ENCODE measurements at places on chromosomes 1 and 21. TPM values are rescaled to one million over a fixed set of nuclear protein-coding genes. Genes with fewer than 3 reads are reported as not detected.
A peak's percentile ranks its signal among the peaks of the same experiment; 100 is the strongest.

- no peak for DNase-seq
Measured at GRCh38 chr1:59549903-59550302, 253.0 kb downstream of the FGGY start.

- peak; percentile 36 for DNase-seq
Measured at GRCh38 chr1:40153073-40153770, 8.0 kb upstream of the RLF start.

DNA sequence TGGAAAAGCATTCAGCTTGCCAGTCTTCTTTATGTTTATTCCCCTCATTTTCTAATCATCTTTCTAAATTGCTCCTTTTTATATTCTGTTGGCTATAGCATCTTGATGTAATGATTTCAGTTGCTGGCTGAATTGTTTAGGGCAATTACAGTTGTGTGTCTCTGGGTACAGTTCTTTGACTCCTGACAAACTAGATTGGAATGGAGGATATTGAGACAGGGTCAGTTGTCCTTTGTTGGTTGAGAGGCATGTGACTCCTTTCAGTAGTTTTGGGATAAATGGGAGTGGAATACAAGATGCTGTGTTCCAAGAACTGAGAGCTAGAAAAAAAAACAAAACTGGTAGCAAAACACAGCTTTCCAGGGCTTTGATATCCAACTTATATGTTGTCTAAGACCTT is 1.5 kb downstream of the CENPF start:
- DNase-seq, result no peak

GRCh38 chr1:23403355-23403734 is 21.2 kb downstream of the TCEA3 start:
- no peak for DNase-seq

DNA sequence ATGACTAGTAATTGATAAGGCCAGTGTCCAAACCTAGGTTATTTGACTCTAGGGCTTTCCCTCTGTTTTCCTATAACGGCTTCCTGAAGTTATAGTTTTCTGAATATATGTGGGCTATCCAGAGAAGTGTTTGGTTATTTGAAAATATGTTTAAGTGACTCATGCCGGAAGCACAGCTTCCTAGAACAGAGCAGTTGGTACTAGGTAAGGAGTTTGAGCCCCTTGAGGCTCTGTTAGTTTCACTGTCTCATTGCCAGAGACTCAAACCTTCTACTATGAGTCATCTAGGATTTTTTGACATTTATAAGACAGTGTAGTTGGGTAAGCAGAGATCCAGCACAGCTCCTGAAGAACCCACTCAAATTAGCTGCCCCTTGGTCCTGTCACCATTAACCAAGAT is 27.1 kb upstream of the LEPR start:
- no peak for DNase-seq

C1orf174 gene
- 26.4 TPM for total RNA-seq

OTUD3 gene
- total RNA-seq, result 7.4 TPM

CNIH3 gene
- 1.5 TPM for total RNA-seq

GRCh38 chr1:204947338-204947737 is 76.7 kb downstream of the NFASC start:
- DNase-seq, result no peak

DNA sequence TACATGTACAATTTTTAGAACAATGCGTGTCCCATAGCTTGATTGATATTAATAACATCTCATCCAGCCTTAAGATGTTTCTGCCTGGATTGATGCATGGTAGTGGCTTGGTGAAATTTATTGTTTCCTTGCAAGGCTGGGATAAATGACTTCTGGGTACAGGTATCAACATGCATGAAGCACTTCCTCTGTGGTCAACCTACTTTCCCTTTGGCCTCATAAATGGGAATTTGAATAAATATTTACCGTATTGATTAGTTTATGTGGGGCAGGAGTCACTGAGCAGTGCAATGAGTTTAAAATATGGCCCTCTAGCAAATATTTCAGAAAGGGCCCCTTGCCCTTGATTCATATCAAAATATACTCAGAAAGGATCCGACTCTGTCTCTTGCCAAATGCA is 83.9 kb upstream of the KCNE2 start:
- no peak for DNase-seq

FGR gene
- 7.6 TPM for total RNA-seq

DNA sequence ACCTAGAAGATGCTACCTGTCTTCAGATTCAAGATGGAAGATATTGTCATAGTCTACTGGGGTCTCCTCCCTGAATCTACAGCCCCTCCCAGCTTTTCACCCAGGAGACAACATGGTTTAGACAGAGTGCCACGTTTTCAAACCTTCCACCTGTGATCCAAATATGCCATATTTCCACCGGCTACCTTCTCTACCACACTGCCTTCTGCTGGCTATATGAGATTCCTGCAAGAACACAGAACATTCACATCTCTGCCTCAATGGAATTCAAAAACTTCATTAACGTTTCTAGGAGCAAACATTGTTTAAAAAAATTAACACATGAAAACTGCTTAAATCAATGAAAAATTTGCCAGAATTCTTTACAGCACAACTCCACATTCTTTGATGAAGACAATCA is 12.9 kb upstream of the LELP1 start:
- no peak for DNase-seq

FBLIM1 gene
- total RNA-seq, result 534 TPM

ITGB3BP gene
- 27.3 TPM for total RNA-seq

DNA sequence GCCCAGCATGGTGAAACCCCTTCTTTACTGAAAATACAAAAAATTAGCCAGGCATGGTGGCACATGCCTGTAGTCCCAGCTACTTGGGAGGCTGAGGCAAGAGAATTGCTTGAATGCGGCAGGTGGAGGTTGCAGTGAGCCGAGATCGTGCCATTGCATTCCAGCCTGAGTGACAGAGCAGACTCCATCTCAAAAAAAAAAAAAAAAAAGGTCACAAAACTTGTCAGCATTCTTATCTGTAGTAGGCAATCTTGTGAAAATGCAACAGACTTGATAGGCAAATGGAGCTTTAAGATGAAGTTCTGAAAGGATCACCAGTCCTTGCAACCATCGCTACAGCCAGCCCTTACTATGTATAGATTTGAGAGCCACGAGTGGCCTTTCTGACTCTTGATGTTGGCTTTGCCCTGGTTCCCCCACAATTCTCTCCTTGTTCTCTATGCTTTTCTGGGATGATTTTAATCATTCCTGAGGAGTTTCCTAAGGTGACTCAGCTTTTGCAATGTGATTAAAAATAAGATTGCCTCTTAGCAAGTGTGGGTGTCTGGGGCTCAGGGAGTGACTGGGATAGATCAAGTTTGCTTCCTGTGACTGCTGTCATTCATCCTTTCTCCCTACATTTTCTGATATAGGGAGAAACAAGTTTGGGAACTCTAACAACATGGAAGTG is 7.1 kb upstream of the MAP1LC3C start:
- DNase-seq, result no peak

GRCh38 chr1:246860401-246860800 is 71.3 kb downstream of the AHCTF1 start:
- no peak for DNase-seq

GRCh38 chr1:67441183-67441582 is 11.0 kb upstream of the SERBP1 start:
- DNase-seq, result peak; percentile 31

- no peak for DNase-seq
Measured at GRCh38 chr1:17287130-17287776, 20.7 kb upstream of the PADI4 start.

- DNase-seq, result no peak
Measured at GRCh38 chr1:157085421-157085820, 14.2 kb downstream of the ETV3L start.

GRCh38 chr21:32459972-32460371 is 47.5 kb downstream of the EVA1C start:
- no peak for DNase-seq

DNA sequence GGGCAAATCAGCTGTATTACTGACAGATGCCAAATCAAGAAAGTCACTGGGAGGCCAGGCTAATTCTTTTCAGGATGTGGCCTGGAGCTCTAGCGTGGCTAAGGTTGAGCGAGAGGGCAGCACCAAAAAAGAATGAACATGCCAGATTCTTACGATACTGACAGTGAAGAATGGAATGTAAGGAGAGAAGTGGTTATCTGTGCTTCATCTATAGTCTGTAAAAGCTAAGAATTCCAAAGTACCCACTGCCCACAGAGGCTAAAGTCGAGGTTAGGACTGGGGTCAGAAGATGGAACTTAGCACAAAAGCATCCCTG is 32.7 kb downstream of the TFAP2E start:
- DNase-seq, result no peak

- no peak for DNase-seq
Measured at GRCh38 chr1:119075614-119076013, 64.8 kb downstream of the WARS2 start.

DNA sequence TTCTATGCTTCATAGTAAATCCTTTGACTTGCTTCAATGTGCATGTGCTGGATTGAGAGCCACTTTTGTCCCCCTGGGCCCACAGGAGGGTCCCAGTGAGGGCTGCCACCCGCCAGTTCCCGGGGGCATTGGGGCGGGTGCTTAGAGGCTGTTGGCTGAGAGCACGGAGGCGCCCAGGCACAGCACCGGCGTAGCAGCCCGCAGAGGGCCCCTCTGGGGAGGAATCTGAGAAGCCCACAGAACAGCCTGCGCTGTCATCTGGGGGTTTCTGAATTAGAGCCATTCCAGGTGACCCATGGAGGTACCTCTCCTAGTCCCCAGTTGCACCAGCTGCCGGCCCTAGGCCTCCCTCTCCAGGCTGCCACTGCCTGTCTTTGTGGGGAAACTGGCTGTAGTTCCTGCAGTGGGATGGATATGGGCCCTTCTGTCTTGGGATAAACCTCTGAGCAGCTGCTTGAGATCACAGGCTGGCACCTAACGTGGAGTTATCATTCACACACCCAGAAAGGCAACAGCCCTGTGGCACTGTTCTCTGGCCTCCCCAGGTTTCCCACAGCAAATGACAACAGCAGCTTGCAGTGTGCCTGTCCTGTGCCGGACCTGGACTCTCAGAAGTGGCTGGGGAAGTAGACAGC is 39.5 kb downstream of the TMEM51 start:
- DNase-seq, result no peak

DNA sequence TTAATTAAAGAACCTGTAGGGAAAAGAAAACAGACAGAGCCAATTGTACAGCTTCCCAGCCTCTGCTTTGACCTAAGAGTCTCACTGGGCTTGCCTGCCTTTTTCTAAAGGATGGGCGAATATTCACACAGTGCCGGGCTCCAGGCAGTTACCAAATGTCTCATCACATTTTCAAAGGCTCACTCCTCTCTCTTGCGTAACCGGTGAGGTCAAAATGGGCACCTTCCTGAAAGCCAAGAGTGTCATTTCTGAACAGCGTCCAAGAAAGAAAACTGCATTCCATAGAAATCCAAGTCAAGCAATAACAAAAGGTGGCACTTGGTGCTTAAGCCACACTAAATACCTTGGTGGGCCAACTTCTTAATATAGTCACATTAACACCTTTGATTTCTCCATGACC is 710 bp upstream of the PALMD start:
- DNase-seq, result peak; percentile 61

- DNase-seq, result peak; percentile 59
Measured at GRCh38 chr21:41501919-41502318, 6.0 kb downstream of the TMPRSS2 start.

GRCh38 chr21:43322311-43322710 is 104.6 kb downstream of the SIK1 start:
- no peak for DNase-seq

UBL4B gene
- total RNA-seq, result not detected

- no peak for DNase-seq
Measured at GRCh38 chr21:45504516-45505415, 37.5 kb downstream of the SLC19A1 start.

DNA sequence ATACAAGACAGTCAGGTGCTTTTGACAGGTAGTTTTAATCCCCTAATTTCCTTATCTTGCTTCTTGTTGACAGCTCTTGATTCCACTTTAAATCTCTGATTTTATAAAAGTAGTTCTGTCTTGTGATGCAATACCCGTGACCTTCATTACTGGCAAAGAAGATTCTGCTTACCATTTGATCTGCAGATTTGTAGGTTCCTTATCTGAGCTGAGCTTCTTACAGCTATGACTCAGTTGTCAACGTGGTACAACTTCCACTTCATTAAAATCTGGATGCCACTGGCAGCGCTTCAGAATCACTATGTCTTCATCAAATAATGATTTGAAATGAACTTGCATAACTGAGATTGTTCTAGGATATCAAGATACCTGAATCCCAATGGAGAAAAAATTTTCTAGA is 543.6 kb upstream of the B3GALT2 start:
- DNase-seq, result no peak

- no peak for DNase-seq
Measured at GRCh38 chr1:38500891-38501290, 358.7 kb downstream of the RRAGC start.

GRCh38 chr1:94303005-94303404 is 65.6 kb upstream of the ARHGAP29 start:
- no peak for DNase-seq

IGSF3 gene
- 21.6 TPM for total RNA-seq

NBPF6 gene
- total RNA-seq, result not detected
